ENCODE measurements at places on chromosomes 3 and 15. TPM values are rescaled to one million over a fixed set of nuclear protein-coding genes. Genes with fewer than 3 reads are reported as not detected.
A peak's percentile ranks its signal among the peaks of the same experiment; 100 is the strongest.

Gene PCSK6
- 0.10 TPM for polyA plus RNA-seq

GRCh38 chr3:121431726-121432517 lies 113.9 kb downstream of the POLQ start:
- H3K36me3 ChIP-seq: peaks cover 17% of the 10 kb centered on the region
- H3K4me3 ChIP-seq: no peak overlapping the region
- no peaks in the 10 kb centered on the region for H3K27me3 ChIP-seq
- H3K4me1 ChIP-seq: no peaks in the 10 kb centered on the region
- no peak overlapping the region for H3K27ac ChIP-seq

Gene NUSAP1
- polyA plus RNA-seq: 41.1 TPM

GRCh38 chr3:155859859-155860258 lies 5.6 kb upstream of the SLC33A1 start:
- H3K27me3 ChIP-seq: no peaks in the 10 kb centered on the region
- no peaks in the 10 kb centered on the region for H3K4me1 ChIP-seq
- peak; percentile 36 for DNase-seq
- no peak overlapping the region for H3K4me3 ChIP-seq
- no peaks in the 10 kb centered on the region for H3K36me3 ChIP-seq

DNA sequence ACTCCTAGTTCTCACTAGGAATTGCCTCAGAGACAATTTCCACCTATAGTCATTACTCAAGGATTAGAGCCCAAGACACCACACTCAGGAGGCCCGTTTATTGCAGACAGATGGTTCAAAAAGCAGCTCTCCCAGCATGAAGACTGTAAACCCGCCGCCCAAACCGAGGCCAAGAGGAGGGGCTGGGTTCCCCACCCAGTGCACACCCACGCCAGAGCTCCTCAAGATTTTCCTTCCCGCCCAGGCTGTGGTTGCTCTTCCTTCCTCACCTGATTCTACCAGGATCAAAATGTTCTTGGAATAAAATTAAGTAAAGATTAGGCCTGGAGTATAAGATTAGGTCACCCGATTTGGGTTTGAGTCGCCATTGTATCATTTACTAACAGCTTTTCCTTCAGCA lies 364.4 kb downstream of the MECOM start:
- no peak overlapping the region for H3K27ac ChIP-seq
- H3K27me3 ChIP-seq: no peaks in the 10 kb centered on the region
- no peaks in the 10 kb centered on the region for H3K36me3 ChIP-seq
- H3K4me1 ChIP-seq: no peaks in the 10 kb centered on the region
- H3K4me3 ChIP-seq: no peak overlapping the region

All from SK-N-SH (cell line).